SK-N-MC (cell line): ENCODE measurements at places on chromosomes 1 and 21.

GRCh38 chr1:81151206-81151605 is 649.5 kb upstream of the ADGRL2 start:
- no peak for DNase-seq

- no peak for DNase-seq
Observed at GRCh38 chr1:206768472-206769303, 1.9 kb upstream of the IL19 start.

- DNase-seq = peak; percentile 32
Observed at GRCh38 chr1:22611530-22611947, 24.9 kb upstream of the C1QA start.

- no peak for DNase-seq
Observed at GRCh38 chr1:183218971-183219615, 33.0 kb downstream of the LAMC2 start.

DNA sequence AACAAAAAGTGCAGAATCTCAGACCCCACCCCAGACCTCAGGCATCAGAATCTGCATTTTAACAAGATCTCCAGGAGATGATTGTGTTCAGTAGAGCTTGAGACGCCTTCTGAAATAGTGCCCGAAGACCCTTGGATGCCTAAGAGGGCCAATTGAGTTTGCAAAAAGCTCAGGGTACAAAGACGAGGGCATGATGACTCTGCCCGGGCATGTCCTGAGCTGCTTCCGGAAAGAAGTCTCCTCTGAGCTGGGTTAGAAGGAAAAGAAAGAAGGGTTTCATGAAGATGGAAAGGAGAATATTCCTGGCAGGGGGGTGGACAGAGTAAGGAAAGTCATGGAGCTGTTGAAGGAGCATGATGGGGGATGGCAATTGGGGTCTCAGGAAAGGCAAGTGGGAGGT is 246.1 kb upstream of the TMEM51 start:
- no peak for DNase-seq

DNA sequence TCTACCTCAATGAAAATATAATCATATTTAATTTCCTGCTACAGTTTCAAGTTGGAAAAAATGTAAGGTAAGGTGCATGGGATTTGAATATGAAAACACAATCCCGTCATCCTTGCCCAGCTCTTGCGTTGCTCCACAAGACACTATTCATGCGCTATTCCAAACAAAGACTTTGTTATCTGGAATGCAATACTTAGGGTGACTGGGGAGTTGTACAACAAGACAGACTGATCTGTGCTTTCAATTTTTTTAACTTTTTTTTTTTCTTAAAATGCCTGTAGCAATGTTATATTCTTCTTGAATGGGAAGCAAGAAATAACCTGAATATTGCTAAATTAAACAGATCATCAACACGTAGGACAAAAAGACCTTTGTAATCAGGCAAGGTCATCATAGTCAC is 1077.2 kb downstream of the TTLL7 start:
- DNase-seq = no peak
